NB4 (cell line): ENCODE measurements at places on chromosomes 5 and 9.

DNA sequence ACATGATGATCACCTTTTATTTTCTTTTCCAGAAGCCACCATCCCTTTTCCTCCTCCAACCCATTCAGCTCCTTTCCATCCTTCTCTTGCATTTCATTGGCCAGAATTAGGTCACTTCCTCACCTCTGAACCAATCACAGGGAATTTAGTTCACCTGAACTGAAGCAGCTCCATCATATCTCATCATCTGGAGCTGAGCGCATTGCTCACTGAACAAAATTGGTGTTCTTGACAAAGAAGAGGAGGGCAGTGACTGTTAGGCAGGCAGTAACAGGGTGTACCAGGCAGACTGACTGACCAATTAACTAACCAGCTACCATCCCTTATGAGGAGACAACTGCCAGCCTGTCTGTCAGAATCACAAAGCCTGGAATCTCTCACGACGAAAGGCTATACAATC is 1.8 kb upstream of the ZNF354A start:
- DNase-seq = no peak

- DNase-seq = no peak
These were observed 542 bp downstream of the GGTA1 start for GRCh38 chr9:121499177-121499426.

GRCh38 chr5:74651710-74652109 is 11.2 kb upstream of the ENC1 start:
- no peak for DNase-seq

- peak; percentile 59 for DNase-seq
These were observed 18.7 kb downstream of the HSD17B4 start for GRCh38 chr5:119470851-119471451.

DNA sequence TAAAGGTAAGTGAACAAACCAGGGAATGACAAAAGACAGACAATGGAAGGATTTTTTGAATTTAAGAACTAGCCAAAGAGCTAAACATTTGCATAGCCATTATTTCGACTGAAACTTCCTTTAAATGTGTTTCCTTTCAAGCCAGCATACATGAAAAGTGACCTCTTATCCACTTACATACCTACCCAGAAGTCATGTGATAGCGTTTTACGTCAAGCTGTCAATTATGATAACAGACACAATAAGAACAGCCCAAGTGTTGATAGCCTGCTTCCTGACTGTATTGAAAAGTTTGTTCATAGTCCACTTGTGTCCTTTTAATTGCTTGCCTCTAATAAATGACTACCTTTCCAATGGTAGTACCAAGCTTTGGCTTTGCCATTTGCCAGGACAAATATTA is 206.0 kb downstream of the NFIB start:
- no peak for DNase-seq

GRCh38 chr5:172740428-172741205 is 30.4 kb downstream of the DUSP1 start:
- no peak for DNase-seq

DNA sequence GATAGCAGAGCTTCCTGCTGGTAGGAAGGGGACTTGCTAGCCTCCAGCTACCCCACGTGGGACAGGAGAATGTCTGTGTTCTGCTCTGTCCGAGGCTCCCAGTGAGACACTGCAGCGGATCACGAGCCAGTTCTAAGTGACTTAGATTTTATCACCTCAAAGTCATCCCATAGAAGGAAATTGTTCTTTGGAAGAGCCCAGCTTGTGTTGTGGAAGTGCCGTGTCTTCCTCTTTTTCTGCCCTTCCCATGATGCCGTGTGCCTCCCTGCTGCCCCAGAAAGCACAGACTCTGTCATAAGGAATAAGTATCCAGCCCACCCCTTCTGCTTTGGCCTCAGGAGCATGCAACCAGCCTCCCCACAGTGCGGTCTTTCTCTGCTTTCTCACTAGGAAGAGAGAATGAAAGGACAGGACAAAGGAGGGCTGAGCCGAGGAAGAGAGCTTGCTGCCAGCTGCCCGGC is 35.6 kb downstream of the RUFY1 start:
- DNase-seq = no peak

DNA sequence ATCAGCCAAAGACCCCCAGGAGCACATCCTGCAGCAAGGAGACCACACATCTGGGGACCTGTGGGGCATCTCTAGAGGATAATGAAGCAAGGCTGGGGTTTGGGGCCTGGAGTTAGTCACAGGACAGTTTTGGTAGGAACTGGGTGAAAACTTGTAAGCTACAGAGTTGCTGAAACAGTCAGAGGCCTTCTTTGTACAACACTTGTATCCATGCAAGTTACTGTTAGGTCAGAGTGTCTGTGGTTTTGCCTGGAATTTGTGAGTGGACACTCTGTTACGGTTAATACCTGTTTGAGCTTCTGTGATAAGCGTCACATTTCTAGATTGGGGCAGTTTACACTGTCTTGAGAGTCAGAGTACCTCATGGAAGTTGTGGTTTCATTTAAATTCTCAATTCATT is 22.6 kb upstream of the ASPN start:
- DNase-seq = no peak

DNA sequence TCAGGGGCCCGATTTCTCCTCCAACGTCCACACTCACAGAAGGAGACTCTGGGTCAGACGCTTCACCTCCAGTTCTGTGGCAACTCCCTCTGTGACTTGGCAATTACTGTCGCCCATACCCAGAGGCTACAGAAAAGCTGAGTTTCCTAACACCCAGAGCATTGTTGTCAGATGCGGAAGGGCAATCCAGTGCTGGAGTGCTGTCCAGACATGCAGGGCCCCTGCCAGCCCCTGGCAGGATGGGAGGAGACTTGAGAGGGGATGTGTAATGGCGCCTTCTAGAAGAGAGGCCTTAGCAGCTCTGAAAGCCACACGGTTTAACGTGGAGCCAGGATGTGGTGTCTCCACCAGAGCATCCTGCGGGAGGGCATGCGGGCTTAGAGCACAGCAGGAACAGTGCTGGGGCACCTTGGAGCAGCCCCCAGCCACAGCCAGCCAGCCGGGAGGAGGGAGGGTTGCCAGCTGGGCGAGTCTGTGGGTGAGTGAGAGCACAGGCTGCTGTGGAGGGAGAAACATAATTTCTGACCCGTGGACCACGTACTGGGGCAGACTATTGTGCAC is 139.4 kb upstream of the IRX1 start:
- DNase-seq = no peak

DNA sequence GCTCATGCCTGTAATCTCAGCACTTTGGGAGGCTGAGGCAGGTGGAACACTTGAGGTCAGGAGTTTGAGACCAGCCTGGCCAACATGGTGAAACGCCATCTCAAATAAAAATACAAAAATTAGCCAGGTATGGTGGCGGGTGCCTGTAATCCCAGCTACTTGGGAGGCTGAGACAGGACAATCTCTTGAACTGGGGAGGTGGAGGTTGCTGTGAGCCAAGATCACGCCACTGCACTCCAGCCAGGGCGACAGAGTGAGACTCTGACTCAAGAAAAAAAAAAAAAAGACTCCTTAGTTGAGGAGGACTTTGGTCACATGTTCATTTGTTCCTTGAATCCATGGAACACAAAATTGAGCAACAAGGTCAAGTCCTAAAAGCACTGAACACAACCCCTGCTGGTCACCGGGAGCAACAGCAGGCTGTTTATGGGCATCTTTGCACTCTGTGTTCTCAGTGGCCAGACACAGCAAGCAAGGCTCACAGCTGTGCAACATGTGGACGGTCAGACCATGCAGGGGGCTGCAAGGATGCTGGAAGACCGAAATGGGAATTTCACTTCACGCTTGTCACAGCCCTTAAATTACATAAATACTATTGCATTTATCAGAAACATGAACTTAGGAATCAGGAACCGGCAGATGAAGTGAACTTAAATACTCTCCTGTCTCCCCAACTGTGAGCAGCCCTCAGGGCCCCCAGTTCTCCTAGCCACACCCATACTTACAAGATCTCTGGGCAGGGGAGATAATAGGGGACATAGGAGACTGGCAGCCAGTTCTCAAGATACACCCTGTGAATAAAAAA is 2.8 kb downstream of the GBGT1 start:
- peak; percentile 81 for DNase-seq

DNA sequence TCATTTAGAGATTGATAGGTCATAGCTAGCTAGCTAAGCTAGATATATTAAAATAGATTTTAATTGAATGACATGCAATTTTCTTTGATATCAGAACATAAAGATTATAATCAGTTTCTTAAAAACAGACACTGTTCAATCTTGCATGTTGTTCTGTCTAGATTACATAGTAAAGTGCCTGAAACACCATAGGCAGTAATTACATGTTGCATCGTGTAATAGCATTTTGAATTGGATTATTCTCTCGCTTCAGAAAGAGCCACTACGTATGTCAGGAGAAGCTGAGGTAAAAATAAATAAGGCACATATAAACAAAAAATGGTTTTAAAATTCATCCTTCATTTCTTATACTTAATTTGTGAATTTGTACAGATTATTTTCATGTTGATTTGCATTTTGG is 148.0 kb upstream of the CDH12 start:
- DNase-seq = no peak

GRCh38 chr5:163846512-163846911 is 341.1 kb downstream of the MAT2B start:
- no peak for DNase-seq

GRCh38 chr5:10507575-10508096 is 56.2 kb upstream of the ANKRD33B start:
- no peak for DNase-seq

DNA sequence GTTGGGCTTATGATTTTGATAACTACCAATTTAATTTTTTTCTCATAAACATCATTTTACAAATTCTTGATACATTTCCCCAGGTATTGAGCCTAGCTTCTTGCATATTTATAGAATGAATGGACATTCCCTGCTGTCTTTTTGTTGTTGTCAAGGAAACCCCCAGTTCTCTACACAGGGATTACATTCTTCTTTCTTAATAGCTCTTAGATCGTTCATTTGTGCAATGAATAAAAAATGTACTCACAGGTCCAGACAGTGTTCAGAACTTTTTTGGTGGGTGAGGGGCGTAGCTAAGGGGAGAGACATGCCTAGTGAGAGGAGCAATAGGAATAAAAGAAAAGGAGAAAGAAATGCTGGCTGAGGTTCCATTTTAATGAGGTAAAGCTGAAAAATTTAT is 58.6 kb downstream of the VCAN start:
- DNase-seq = no peak

GRCh38 chr5:162824360-162824759 is 613.0 kb upstream of the CCNG1 start:
- no peak for DNase-seq

DNA sequence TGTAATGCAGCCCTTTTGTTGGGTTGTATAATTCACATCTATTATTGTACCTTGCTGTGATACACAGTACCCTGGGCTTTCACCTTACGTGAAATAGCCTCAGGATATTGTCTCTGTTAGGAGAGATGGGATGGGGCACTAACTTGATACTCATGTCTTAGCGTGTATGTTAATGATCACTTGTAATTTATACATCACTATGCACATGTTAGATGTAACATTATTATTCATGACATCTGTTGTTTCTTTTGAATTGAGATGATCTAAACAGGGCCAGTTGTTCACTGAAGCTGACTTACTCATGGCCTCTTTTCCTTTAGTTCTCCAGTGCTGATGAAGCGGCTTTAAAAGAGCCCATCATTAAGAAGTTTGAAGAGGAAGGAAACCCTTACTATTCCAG is 65.2 kb downstream of the MCCC2 start:
- no peak for DNase-seq

GRCh38 chr5:168578006-168578405 is 1.2 kb downstream of the PANK3 start:
- peak; percentile 45 for DNase-seq

- no peak for DNase-seq
These were observed 11.4 kb downstream of the HMCN2 start for GRCh38 chr9:130276955-130277354.

DNA sequence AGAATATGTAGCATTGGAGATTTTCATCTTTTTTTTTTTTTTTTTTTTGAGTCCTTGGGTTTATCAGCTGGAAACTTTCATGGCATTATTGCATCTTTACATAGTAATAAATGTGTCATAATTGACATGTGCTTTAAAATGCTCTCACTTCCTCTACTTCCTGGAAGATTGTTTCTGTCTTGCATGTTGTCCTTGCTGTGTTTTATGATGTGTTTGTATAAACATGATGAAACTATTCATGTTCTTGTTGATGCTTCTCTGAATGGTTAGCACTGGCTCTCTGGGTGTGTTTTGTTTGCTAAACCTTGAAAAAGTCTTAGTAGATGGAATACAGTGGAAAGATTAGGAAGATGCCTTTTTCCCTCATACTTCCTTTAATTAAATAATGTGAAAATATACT is 87.9 kb downstream of the IQGAP2 start:
- no peak for DNase-seq

DNA sequence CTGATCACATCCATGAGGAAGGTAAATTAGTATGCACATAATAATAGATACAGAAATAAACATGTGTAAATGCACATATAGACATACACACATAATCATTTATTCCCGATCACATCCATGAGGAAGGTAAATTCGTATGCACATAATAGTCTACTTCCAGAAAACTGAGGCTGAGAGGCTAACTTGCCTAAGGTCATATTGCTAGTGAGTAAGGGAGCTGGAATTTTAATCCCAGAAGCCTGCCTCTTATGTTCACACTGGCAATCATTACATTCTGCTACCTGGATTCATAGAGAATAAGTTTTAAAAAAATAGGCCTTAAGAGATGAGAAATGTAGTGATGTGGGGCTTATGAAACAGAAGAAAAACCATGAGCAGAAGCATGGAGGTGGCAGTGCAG is 716.3 kb downstream of the BRINP1 start:
- DNase-seq = no peak

DNA sequence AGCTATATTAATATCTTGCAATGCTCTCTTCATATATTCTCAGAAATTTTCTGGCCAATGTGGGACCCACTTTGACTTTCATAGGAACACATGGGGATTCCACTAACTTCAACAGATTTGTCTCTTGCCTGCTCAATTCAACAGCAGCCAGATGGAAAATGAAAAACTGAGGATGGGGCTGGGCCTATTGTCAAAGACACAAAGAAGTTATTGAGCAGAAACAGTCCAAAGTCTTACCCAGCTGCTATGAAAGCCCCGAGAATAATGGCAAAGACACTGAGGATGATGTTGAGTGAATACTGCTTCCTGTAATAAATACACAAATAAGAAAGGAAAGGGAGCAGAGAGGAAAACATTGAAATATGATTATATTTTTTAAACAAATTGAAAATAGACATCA is 32.6 kb downstream of the SLC35D2 start:
- DNase-seq = no peak

GRCh38 chr5:105508519-105508918 is 1945.9 kb upstream of the NUDT12 start:
- DNase-seq = no peak

- peak; percentile 44 for DNase-seq
These were observed 136.9 kb upstream of the ANKH start for GRCh38 chr5:15008476-15008875.

DNA sequence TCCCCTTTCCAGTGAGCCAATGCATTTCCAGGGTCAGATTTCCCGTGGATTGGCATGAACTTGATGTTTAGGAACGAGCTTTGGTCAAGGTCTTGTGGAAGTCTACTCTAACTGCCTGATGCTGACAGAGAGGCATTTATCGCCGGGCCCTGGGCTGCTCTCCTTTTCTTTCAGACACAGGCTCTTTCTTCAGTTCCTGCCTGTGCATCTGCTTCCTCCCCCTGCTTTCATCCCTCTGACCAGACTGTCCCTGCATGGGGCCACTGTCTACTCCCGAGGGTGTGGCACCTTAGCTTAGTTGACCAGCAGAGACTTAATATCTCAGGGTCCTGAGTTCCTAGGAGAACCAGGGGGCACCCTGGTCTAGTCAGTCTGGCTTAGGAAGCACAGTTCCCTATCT is 41.2 kb downstream of the RALGPS1 start:
- no peak for DNase-seq
